ENCODE measurements at places on chromosomes 12 and 14. TPM values are rescaled to one million over a fixed set of nuclear protein-coding genes. Genes with fewer than 3 reads are reported as not detected.

The SDR9C7 gene
- polyA plus RNA-seq, result 0.23 TPM

DNA sequence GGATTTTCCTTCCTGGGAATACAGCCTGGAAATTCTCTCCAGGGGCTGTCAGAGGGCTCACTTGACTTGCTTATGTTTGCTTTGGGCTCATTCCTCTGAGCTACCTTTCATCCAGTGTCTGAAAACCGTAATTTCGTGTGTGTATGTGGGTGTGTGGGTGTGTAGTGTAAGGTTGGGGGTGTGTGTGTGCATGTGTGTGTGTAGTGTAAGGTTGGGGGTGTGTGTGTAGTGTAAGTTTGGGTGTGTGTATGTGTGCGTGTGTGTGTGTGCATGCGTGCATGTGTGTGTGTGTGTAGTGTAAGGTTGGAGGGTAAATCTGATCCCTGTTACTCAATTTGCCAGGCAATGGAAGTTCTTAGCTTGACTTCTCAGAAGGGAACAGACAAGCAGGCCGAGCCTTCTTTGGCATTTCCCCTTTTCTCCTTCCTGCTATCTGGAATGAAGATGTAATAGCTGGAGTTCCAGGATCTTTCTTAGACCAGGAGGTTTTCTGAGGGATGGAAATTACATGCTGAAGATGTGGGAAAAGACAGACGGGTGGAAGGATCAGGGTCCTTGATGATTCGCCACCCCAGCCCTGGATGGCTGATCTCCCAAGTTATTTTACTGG is 15.5 kb upstream of the BEGAIN start:
- DNase-seq, result no peak

The MDP1 gene
- polyA plus RNA-seq, result 11.5 TPM

DNA sequence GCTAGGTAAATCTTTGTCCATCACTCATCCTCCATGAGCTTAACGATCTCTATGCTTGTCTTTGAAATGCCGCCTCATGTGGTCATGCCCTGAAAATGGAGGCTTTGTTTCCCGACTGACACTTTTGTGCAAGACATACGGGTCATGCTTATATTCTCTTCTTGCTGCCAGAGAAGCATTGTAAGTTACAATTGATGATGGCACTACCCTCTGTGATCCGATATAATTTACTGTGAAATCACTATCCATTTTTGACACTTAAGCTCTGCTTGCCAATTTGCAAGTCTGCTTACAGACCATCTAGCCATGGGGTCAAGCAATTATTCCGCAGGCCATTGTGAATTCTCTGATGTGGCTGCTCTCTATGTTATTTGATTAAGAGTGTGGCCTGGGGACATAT is 650.0 kb downstream of the FLRT2 start:
- no peak for DNase-seq

DNA sequence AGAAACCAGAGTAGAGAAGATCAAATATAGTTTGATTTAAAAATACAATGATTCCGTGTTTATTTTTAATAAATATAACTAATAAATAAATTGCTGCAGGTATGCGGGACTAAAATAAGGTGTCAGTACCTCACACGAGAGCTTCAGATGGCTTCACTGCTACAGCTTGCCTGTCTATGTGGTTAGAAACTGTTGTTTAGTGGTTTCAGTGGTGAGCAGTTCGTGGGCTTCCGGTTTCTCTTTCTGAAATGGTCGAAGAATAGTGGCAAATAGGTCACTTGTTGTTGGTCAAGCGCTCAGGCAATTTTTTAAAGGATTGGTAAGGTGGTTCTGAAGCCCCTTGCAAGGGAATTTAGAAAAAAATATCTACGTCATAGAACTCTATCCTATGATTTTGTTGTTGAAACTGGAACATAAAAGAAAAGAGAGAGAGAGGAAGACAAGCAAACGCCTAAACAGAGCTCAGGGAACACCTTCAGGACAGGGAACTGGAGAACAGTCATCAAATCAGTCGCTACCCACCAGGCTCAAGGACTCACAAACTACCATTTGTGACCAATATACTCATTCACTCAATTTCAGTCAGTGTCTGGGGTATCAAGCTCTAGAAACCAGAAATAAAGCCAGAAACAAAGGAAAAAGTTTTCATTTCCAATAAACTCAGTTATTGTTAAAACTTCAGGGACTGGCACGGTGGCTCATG is 31.3 kb downstream of the GABARAPL1 start:
- no peak for DNase-seq

The CLEC4D gene
- 0.49 TPM for polyA plus RNA-seq

GRCh38 chr12:91239481-91239880 is 56.9 kb upstream of the DCN start:
- DNase-seq, result no peak

The CHGA gene
- 1.6 TPM for polyA plus RNA-seq

The LYZ gene
- 23.2 TPM for polyA plus RNA-seq

GRCh38 chr12:69254046-69254445 is 14.7 kb downstream of the CPSF6 start:
- no peak for DNase-seq

DNA sequence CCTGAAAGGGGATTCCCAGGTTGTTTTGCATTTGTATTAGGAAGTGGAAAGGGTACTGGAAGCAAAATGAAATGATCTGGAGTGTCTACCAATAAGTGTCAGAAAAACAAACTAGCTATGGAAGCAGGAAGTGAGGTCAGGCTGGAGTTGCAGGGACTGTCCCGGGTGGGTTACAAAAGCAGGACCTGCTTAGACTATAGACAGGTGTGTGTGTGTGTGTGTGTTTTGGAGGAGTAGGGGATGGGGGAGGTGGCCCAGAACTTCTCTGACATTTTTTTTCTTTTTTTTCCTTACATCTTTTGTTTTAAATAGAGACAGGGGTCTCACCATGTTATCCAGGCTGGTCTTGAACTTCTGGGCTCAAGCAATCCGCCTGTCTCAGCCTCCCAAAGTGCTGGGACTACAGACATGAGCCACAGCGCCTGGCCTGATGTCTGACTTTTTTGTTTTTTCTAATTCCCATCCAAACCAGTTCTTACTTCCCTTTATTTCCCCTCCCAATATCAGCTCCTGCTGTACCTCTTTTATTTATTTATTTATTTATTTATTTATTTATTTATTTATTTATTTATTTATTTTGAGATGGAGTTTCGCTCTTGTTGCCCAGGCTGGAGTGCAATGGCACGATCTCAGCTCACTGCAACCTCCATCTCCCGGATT is 512 bp upstream of the RND1 start:
- DNase-seq, result no peak

GRCh38 chr12:123094349-123095077 is 56.4 kb downstream of the PITPNM2 start:
- no peak for DNase-seq

GRCh38 chr12:51262758-51263177 is 7.4 kb downstream of the SMAGP start:
- DNase-seq, result peak; percentile 53

The C12orf54 gene
- not detected for polyA plus RNA-seq

The ST8SIA1 gene
- 7.8 TPM for polyA plus RNA-seq

DNA sequence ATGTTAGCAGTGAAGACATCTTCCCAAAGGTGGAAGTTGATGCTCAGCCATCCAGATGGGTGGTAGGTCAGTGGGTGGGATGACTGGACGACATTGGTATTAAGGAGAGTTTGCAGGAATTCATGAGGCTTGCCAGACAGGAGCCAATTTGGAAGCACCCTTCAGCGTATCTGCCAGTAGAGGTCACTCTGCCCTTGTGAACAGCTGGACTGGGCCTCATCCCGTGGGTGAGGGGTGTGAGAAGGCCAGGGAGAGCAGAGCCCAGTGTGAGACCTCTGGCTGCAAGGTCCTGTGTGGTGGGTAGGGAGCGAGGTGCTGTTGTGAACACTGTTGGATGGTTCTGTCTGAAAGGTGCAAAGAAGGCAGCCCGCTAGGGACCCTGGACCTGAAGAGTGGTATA is 37.7 kb downstream of the SLC5A8 start:
- DNase-seq, result no peak

- no peak for DNase-seq
Observed at GRCh38 chr14:65258391-65258790, 154.1 kb upstream of the FUT8 start.

DNA sequence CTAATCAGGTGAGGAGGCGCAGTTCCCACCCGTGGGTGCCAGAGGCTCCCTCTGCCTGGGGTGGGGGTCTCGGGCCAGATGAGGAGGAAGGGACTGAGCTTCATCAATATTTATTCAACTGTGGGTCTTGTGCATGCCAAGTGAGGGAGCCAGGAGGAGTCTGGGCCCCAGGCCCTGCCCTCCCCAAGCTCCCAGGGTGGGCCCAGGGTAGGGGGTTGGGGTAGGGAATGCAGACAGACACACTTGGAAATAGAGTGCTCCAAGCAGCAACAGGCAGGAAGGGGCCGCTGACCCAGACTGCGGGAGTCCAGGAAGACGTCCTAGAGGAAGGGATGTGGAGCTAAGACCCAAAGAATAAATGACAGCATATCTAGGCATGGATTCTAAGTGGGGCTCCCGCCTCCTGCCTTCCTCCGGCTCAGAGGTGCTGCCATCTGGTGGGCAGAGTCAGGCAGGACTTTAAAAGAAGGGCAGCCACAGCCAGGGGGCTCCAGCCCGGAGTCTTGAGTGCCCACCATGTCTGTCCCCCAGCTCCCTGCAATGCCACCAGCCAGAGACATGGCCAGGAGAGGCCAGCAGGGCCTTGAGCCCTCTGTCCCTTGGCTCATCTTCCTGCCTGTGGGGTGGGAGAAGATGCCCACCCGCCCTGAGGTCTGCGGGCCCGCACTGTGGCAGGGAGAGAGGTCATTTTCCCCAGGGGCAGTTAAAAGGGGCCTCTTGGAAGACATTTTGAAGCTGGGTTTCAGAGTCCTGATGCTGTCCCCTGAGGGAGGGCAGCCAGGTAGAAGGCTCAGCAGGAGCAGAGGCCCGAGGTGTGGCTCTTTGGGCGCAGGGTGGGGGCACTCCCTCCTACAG is 70.1 kb downstream of the PHETA1 start:
- peak; percentile 56 for DNase-seq

DNA sequence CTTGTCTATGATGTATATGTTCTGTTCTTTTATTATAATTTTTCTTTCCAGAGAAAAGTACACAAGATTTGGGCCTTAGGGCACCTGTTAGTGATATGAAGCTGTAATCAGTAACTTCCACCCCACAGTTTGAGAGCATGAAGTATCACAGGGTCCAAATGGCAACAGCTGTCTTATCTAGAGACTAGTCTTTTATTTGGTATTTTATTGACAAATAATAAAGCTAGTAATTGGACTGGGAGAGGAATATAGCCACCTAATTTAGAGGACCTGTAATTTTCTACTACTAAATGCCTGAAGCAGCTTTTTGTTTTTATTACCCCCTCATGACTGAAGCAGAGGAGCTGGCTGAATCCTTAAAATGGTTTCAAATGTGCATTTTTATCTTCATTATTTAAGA is 174.8 kb downstream of the PDZRN4 start:
- DNase-seq, result no peak

GRCh38 chr12:120903412-120904196 is 554 bp downstream of the SPPL3 start:
- peak; percentile 6 for DNase-seq

DNA sequence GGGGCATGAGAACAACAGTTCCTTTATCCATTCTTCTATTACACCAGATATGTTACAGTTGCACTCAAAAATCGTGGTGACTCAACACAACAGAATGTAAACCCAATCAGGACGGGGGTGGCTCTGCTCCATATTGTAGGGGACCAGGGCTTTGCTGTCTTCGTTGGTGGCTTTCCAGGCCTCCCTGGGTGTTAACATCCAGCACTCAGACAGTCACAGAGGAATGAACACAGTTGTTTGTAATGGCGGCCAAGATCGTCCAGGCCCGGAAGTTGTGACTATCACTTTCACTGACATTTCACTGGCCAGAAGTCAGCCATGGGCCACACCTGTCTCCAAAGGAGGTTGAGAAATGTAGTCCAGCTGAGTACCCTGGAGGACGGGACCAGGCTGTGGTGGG is 204.1 kb downstream of the CACNA1C start:
- no peak for DNase-seq

DNA sequence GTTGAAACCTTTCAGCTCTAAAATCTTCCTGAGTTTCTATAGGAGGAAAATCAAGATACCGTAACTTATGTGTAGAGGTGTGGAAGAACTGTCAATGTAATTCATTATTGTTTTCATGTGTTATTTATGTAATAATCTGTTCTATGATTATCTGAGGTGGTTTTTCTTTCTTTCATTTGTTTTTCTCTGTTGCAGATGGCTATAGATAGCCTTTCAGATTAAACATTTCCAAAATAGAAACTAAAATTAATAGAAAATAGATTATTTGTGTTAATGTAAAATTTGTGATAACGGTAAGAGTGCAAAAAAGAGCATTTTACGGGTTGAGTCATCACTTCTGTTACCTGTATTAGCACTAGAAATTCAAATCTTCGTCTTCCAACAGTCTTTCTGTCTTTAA is 128.8 kb downstream of the SYNE2 start:
- DNase-seq, result no peak

DNA sequence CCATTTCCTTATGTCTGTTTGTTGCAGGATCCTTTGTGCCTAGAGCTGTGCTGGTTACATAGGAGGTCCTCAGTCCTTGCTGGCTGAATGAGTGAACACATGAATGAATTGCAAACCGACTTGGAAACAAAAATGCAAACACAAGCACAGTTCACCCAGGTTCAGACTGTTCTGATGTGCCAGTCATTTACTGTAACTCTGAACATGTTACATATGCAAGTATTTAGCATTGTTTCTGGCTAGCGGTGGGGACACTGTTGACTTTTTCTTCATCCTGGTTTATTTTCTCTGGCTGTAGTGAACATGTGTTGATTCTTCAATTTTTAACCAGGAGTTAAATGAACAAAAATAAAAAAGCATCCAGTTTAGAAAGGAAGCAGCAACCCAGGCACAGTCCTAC is 33.4 kb downstream of the TSPAN9 start:
- no peak for DNase-seq

The LRR1 gene
- 12.4 TPM for polyA plus RNA-seq

DNA sequence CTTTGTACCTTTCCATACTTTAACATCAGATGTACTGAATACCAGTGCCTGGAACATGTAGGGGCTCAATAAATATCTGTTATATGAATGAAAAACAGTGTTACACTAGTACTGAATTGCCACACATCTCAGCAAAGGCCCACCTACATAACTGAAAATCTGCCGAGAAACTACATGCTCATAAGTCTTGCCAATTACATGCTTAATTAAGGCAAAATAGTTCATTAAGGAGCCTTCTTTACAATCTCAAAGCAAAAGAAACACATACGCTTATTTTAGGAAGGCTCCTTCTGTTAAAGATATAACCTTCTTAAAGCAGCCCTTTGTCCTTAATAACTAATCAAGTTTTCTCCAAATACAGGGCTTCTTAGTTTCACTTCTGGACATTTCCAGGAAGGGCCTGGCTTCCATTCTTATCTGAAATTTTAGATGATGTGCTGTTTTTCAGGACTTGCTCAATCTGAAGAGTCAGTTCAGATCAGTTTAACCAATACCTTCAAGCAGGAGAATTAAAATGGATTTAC is 11.5 kb downstream of the LIMA1 start:
- DNase-seq, result no peak
